HEK293T (cell line): ENCODE measurements at places on chromosomes 3 and 15.

DNA sequence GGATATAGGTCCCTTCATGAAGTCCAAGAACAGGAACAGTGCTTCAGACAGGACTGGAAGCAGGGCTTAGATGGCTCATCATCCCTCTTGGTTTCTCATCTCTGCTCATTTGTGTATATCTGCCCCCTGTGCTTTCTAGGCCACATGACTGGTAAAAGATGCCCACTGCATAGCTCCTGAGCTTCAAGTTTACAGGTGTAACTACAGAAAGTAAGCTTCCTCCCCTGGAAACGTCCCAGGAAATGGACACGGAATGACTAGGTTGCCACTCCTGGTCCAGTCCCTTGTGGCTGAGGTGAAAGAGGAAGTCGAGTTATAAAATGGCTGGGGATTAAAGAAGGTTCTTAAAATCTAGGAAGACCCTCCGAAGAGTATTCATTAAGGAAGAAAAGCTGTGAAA, 32.5 kb downstream of the MYO5A start:
- DNase-seq, result no peak

DNA sequence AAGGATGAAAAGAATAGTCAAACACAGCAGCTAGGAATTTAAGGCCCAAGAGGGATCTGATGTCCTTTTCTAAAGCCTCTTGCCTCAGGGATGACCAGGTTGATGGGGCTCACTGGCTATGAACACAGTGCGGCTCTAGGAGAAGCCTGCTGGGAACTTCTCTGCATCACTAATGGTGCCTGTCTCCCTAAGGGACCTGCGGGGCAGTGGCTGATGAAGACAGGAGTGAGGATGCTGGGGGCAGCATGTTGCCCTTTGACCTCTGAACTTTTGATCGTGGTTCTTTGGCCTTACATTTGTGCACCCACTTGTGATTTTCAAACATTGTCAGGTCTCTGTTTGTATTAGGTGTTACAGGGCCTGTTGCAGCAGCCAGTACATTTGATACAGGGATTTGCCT, 64.9 kb upstream of the KLHL25 start:
- DNase-seq, result no peak

DNA sequence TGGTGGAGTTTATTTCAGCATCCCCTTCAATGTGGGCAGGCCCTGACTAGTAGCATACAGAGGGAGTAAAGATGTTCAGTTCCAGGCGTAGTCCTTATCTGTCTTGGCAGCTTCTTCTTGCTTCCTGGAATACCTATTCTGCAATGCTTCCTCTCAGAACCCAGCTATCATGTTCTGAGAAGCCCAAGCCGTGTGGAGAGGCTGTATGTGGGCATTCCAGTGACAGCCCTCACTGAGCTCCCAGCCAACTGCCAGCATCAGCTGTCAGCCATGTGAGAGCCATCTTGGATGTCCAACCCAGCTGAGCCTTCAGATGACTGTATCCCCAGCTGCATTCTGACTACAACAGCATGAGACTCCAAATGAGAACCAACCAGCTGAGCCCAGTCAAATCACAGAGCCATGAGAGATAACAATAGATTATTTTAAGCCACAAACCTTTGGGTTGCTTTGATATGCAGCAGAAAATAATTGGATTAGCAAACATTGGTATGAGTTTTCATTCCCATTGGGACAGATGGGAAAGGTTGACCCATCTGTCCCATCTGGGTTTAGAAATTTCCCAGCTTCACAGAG, 8.4 kb upstream of the CMTM7 start:
- no peak for DNase-seq

DNA sequence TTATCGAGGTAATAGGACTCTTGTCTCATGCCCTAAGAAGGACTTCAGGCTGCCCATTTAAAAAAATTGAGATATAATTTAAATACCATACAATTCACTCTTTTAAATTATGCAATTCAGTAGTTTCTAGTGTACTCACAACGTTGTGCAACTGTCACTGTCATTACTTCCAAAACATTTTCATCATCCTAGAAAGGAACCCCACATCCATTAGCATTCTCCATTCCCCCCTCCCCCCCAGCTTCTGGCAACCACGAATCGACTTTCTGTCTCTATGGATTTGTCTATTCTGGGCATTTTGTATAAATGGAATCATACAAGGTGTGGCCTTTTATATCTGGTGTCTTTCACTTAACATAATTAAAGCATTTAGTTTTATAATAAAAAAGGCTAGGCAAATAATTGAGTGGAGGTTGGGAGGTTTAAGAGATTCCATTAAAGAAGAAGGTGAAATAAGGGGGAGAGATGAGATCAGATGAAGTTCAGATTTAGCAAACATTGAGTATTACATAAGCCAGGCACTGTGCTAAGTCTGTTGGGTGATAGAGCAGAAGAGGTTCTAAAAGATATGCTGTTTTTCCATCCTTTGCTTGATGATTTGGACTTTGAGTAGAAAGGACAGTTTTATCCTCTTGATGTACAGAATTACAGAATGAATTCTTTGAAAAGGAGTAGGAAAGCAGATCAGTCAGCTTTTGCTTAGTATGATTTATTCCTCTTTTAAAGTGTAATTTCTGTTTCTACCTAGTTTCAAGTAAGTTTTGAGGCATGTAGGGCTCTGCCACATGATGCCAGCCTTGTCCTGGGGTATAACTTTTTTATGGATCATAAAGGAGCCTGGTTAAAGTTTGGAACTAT, 36.3 kb downstream of the UBE2E2 start:
- no peak for DNase-seq

DNA sequence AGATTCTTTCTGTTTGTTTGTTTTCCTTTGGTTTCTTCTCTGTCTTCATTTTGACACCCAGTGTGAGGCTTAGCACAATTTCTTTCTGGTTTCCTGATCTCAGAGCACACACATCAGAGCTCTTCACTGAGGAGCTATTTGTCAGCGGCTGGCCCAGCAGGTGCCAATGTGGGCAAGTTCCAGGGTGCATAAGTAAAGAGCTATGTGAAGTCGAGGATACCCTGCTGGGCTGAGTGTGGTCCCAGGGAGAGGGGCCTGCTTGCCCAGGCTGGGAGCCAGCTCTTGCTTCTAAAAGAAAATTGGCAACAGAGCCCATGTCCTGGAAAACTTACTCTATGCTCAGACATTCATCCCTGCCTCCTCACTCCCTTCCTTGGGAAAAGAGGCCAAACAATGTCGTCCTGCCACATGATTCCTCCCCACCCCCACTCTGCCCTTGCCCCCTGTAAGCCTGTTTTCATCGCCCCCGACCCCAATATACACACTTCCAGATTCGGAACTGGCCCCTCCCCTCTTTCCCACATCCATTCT, 101.2 kb downstream of the ST8SIA2 start:
- no peak for DNase-seq

GRCh38 chr3:134357261-134357913, 16.9 kb downstream of the AMOTL2 start:
- DNase-seq, result no peak

DNA sequence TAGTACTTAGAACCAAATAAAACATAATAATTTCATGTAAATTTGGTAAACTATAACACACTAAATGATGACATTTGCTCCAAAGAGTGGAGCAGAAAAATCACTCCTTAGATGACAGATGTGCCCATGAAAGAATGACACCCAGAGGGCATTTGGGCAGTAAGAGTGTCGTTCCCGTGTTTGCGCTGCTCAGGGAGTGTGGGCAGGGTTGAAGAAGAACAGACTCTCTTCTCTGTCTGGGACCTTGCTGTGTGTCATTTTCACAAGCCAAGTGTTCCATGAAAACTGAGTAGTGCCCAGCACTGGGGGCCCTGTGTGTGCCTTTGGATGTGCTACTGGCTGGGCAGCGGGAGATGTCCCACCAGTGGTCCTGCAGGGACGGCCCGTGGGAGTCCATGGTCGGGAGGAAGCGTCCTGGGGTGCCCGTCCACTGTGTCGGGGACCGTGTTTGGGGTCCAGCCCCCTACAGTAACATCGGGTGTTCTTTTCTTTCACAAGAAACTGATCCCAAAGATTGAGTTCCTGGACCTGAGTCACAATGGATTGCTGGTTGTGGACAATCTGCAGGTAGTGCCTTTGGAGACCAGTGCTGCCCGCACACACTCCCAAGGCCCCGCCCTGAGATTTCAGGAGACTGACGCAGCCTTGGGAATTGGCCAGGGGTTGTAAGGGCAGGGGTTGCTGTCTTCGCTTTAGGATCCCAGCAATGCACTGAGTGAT, 17.9 kb upstream of the STAB1 start:
- no peak for DNase-seq

DNA sequence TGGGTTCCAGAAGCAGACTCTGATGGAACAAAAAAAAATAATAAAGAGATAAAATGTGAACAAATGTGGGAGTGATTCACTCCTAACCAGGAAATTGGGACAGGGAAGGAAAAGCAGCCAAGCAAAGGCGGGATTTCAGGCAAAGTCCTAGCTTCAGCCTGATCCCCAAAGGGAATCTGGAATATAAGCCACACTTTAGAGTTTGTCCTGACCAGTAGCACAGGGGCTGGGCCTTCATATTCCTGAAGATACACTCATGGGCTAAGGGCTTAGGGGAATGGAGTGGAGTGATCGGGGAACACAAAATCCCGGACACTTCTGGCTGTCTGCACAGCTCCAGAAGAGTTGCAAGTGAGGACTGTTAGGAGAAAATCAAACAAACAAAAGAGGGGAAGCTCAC, 135.0 kb upstream of the COL8A1 start:
- DNase-seq, result no peak

DNA sequence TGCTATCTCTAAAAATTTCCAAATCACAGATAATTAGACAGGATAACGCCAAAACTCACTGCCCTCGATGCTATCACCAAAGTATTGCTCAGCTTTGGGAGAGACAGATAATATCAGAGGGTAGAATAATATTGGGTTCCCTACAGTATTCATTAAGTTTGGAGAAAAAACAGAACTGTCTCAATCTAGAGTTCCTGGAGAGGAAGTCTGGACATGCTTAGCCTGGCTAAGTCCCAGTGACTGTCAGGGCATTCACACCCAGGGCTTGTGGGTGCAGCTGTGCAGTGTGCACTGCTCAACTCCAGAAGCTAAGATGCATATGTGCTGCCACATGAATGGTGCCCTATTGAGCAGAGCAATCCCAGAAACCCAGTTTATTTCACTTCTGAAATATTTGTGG, 459.6 kb upstream of the DPH6 start:
- DNase-seq, result no peak

DNA sequence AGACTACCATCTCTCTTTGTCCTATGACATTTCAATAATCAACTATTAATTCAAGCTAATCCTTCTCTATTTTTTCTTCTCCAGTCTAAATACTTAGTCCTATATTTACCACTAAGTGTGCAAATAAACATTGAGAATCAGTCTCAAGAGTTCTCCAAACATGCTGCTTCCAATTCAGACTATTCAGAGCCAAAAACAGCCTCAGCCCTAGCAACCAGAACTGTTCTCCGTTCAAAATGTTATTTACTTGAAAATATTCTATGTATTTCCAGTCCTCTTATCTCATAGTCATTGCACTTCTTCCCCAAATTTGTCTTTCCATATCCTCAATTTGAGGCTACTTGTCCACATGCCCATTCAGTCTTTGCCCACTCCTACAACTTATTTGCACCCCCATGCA, 805.5 kb downstream of the IGSF11 start:
- DNase-seq, result no peak

DNA sequence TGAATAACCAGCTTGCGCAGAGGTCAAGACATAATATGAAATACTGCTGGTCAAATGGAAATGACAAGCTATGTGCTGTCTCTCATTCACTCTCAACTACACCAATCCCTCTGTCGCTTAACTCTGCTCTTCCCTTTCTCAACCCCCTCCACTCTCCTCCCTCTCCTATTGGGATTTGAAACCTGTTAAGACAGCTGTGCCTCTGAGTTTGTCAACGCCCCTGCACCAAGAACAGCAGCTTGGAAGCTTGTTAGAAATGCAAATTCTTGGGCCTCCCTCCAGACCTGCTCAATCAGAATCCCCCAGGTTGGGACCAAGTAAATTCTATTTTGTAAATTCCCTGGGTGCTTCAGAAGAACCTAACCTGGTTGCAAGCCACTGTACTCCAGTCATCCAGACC, 149.7 kb upstream of the ATP2B2 start:
- no peak for DNase-seq

DNA sequence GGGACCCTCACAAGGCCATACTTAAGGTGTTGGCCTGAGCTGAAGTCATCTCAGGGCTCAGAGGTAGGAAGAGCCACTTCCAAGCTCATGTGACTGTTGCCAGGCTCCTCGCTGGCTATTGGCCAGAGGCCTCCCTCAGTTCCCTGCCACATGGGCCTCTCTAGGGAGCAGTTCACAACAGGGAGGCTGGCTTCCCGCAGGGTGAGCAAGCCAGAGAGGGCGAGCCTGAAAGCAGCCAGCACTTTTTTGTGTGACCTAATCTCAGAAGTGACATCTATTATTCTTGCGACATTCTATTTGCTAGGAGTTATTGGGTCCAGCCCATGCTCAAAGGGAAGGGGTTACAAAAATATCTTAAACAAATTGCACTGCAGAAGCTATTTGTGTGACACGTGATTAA, 201.4 kb downstream of the SSR3 start:
- no peak for DNase-seq

DNA sequence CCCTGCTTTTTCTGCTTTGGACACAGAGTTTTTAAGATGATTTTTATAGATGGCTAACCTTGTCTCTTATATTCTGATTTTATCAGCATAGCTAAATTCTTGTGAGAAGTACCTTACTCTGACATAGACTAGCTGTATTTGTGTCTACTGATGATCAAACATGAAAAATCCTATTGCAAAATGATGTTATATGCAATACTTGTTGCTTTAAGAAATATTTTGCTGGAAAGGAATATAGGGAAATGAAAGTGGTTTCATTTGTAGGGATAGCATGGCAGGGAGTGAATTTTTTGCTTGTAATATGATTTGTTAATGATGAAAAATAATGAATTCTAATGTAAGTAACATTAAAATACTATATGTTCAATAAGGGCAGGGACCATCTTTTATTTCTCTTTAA, 35.9 kb downstream of the CFAP91 start:
- no peak for DNase-seq

GRCh38 chr3:99625237-99625622, 13.2 kb upstream of the COL8A1 start:
- DNase-seq, result no peak

DNA sequence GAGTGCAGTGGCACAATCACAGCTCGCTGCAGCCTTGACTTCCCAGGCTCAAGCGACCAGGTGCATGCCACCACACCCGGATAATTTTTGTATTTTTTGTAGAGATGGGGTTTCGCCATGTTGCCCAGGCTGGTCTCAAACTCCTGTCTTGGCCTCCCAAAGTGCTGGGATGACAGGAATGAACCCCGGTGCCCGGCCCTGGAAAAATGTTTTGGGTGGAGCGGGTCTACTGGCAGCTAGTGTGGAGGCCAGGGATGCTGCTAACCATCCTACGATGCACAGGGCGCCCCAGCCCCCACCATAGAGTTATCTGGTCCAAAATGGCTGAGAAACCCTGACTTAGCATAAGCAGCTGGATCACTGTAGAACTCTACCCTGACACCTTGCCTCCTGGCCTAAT, 35.4 kb downstream of the NIPA2 start:
- DNase-seq, result no peak

GRCh38 chr3:61724801-61725200, 163.4 kb downstream of the PTPRG start:
- DNase-seq, result no peak

DNA sequence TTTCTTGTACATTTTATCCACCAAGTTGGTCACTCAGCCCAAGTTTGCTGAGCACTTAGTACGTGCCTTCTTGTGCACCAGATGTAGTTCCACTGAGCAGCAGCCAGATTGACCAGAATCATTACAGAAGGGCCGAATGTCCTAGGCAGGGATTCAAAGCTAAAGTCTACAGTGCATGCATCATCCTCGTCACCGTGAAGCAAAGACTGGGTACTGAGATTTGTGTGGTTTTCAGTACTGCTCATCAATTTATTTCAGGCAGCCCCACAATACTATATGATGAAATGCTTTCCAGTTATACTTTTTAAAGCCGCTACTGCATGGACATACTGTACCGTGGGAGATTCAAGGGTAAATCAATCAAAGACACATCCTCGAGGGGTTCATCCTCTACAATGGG, 227.0 kb downstream of the ARRDC4 start:
- DNase-seq, result no peak
